ENCODE measurements at places on chromosomes 12 and 14.

GRCh38 chr12:129949651-129950050 lies 45.8 kb upstream of the TMEM132D start:
- no peak for DNase-seq

GRCh38 chr12:115132145-115132544 lies 448.2 kb upstream of the TBX3 start:
- DNase-seq: no peak

- DNase-seq: no peak
Observed at GRCh38 chr12:47838286-47838931, 18.7 kb upstream of the HDAC7 start.

DNA sequence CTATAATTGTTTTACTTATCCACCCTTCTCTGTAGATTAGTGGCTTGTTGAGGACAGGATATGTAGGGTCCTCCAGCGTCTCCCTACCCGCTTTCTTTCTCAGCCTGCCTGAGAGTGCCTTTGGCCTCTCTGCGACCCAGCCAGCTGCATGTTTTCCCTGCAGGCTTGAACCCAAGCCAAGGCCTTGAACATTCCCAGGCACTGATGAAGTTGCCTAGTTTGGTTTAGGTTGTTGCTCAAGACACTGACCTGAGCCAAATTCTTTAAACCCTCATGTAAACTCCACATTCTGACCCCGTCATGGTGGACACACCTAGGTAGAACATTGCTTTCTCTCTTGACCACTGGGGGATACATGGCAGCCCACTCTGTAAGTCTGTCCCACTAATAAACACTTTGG lies 33.4 kb upstream of the TXNRD1 start:
- no peak for DNase-seq

GRCh38 chr14:20757965-20758364 lies 10.2 kb upstream of the EDDM3B start:
- no peak for DNase-seq

DNA sequence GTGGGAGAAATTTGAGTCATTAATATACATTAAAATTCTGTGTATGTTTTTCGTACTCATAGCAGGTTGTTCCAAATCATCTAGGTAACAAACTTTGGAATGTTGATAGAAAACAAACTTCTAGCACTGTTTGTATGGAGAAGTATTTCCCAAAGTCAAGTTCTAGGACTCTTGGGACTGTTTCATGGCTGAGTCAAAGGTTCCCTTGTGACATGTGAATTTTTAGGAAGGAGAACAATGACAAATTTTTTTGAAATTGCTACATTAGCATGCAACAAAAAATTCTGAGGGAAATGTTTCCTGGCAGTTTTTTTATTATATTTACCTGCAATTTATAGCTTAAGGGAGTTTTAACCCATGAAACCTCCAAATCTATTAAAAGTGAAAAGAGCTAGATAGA lies 73.8 kb downstream of the RASSF8 start:
- no peak for DNase-seq

DNA sequence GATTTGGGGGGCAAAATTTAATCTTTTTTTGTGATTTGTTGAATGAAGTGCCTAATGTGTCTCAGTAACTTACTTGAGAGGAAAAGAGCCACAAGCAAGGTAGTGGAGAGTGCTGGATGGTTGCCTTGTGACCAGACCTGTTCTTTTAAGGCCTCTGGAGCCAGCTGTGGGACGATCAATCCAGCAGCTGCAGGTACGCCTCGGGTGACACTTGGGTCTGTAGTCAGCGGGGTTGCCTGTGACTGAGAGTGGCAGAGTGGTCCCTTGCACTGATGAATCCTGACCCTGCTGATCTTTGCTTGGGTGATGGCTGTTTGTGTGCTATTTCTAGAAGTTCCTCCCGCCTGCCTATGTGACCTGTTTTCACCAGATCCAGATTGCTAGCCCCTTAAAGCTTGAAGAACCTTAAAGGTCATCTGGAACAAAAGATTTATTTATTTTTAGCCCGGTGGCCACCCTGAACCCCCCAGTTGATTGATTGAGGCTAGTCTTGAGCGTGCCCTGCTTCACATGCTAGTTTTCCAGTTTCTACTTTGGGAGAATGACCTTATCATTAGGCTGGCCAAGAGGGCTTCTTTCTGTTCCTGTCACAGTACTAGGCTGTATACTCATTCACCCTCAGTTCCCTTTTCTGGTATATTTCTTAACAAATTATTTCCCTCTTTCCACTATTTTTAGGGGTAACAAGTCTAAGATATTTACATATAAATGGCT lies 23.2 kb downstream of the PRKCH start:
- no peak for DNase-seq

GRCh38 chr14:68198713-68199495 lies 379.3 kb downstream of the RAD51B start:
- DNase-seq: no peak

GRCh38 chr12:94182986-94183707 lies 34.8 kb downstream of the PLXNC1 start:
- DNase-seq: no peak

- DNase-seq: no peak
Observed at GRCh38 chr12:6316921-6317692, 6.6 kb downstream of the PLEKHG6 start.

- DNase-seq: no peak
Observed at GRCh38 chr12:3757261-3757660, 4.4 kb upstream of the CRACR2A start.

- no peak for DNase-seq
Observed at GRCh38 chr12:73418541-73418940, 1119.1 kb upstream of the ATXN7L3B start.

DNA sequence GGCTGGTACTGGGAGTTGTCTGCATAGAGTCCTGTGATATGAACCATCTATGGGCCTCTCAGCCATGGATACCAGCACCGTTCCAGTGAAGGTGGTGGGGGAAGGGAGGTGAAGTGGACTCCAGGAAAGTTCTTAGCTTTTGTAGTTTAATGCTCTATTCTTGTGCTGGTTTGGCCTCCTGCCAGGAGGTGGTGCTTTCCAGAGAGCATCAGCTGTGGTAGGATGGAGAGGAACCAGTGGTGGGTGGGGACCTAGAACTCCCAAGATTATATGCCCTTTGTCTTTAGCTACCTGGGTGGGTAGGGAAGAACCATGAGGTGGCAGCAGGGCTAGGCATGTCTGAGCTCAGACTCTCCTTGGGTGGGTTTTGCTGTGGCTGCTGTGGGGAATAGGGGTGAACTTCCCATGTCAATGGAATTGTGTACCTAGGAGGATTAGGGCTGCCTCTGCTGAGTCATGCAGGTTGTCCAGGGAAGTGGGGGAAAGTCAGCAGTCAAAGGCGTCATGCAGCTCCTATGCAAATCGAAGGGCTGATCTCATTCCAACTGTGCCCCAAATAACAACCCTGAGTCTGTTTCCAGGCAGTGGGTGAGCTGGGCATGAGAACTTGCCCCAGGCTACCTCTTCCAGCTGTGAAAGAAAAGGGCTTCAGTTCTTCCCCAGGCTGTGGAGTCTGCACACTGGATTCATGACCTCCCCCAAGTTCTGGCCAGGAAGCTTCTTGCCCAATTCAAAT lies 14.2 kb downstream of the GZMH start:
- DNase-seq: no peak

- no peak for DNase-seq
Observed at GRCh38 chr14:33978892-33979612, 28.2 kb upstream of the EGLN3 start.

DNA sequence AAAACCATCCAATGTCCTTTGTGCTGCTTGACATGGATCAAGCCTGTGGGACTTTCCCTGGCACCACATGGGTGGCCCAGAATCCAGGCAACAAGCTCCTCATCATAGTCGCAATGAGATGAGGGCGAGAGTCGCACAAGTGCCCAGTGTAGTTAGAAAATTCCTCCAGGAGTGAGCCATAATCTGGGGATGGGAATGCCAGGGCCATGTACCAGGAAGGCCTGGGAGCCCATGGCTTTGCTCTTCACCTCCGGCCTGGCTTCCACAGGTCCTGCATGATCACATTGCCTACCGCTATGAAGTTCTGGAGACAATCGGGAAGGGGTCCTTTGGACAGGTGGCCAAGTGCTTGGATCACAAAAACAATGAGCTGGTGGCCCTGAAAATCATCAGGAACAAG lies 33.9 kb downstream of the DYRK4 start:
- no peak for DNase-seq

DNA sequence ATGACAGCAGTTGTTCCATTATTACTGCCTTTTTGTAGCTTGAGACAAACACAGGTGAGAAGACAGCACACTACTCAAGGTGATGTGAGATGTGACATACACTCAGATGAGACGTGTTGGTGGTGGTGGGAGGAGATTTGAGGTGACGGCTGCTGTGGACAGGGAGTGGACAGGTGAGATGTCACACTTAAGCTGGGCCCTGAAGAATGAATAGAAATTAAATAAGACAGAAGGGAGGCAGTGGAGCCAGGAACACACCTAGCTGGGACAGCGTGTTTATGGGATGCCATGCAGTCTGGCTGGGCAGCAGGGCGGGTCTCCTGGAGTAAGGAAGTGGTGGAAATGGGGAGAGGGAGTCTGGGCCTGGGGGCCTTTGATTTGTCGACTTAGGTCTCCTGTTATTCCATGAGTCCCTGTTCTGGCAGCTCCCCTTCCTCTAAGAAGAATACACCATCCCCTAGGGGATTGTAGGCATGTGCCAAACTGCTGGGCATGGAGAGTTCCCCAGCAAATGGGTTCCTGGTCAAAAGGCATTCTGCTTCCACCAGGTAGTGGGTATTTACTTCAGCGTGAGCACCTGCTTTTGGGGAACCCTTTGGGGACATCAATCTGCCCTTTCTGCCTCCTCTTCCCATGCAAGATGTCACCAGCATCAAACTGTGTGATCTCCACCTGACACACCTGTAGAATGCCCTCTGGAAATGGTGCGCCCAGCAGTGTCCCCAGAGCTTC lies 71.2 kb upstream of the ESRRB start:
- DNase-seq: no peak

DNA sequence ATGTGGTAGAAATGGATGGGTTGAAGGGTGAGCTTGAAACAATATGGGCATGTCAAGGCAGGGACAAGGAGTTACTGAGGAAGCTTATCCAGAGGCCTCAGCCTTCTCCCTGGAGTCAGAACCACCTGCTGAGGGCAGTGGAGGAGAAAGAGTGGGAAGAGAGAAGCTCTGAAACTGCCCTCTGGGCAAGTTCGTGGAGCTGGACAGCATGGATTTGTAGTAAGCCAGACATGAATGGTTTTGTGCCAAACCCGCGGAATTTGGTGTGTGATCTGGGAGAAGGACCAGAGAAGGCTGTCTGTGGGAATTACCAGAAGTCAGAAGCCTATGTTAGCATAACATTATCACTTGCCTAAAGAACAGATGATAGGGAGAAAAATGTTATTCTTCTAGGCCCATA lies 164.8 kb downstream of the SLC41A2 start:
- no peak for DNase-seq

- DNase-seq: no peak
Observed at GRCh38 chr14:67618617-67619063, 1.1 kb upstream of the ARG2 start.

DNA sequence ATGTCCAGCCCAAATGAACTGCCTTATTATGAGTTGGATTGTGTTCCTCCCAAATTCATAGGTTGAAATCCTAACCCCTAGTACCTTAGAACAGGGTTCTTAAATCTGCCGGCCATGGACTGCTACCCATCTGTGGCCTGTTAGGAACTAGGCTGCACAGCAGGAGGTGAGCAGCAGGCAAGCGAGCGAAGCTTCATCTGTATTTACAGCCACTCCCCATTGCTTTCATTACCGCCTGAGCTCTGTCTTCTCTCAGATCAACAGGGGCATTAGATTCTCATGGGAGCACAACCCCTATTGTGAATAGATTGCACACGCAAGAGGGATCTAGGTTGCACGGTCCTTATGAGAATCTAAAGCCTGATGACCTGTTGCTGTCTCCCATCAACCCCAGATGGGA lies 9.8 kb upstream of the EML5 start:
- no peak for DNase-seq

DNA sequence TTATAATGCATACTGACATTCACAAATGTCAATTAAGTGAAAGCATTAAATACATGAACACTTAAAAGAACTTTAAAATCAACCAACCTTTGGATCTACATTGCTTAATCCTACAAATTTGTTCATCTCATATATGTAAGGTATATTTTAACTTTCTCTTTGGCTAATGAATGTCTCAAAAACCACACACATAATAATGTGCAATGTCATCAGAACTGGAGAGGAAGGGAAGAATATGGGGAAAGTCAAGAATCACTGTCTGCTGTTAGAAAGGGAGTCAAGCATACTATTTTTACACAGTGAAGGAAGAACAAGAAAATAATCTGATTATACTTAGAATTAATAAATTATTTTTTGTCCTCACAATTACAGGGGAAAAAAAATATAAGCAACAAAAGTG lies 4.9 kb downstream of the GMFB start:
- no peak for DNase-seq

DNA sequence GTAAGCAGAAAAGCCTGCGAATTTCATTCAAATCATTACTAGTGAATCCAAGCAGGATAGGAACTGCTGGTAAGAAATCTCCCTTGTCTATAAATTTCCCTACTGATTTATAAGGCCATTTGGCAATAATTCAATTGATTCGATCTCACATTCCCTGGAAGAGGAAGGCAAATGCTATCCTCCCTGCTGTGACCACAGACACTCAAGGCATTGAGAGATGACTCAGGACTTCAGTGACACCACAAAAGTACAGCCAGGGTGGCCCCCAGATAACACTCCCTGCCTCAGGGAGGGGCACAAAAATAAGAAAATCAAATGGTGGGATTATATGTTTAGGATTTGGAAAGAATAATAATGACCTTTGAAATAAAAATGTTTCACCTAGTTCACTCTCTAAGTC lies 162.7 kb downstream of the GRIP1 start:
- no peak for DNase-seq

DNA sequence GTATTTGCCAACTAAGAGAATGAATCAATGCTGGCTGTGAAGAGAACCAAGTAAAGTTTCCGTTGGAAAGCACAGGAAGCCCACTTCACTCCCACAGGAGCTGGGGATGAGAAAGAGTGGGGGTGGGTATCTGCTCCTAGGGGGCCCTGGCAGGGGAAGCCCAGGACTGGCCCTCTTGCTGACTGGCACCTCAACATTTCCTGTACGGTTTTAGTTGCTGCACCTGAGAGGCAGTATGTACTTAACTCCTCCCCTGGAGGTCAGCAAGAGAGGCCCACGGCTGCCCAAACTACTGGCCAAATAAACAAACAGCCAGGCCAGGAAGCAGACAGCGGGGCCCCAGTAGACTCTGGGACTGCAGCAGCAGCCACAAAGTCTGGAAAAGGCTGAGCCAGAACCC lies 33.8 kb upstream of the VWF start:
- DNase-seq: no peak

GRCh38 chr12:47992776-47993175 lies 11.5 kb downstream of the COL2A1 start:
- no peak for DNase-seq

DNA sequence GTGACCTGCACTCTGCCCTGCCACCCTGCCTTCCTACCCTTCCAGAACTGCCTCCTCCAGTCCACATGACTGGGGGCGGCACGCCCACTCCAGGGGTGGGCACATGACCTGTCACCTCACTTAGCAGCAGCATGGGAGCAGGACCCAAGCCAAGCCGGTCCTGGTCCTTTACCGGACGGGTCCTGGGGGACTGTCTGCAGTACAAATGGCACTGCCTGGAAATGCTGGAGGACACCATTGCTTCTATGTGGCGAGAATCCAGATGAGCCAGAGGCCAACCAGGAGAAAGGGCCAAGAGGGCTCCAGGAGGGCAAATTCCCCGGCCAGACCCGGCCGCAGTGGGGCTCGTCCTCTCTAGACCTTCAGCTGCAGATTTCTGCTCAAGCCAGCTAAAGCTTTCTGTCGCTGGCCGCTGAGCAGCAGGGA lies 33.1 kb downstream of the ITPK1 start:
- DNase-seq: no peak

GRCh38 chr12:98437166-98437565 lies 78.2 kb upstream of the TMPO start:
- DNase-seq: no peak

Measured in stimulated activated CD8-positive, alpha-beta memory T cell treated with anti-CD3 and anti-CD28 coated beads, Interleukin-7, amount 100 ng/mL, for 48 hours (primary cell).